Inflammatory macrophage treated with lipopolysaccharide for 1 hour (primary cell): ENCODE measurements at places on chromosomes 13 and 19.

DNA sequence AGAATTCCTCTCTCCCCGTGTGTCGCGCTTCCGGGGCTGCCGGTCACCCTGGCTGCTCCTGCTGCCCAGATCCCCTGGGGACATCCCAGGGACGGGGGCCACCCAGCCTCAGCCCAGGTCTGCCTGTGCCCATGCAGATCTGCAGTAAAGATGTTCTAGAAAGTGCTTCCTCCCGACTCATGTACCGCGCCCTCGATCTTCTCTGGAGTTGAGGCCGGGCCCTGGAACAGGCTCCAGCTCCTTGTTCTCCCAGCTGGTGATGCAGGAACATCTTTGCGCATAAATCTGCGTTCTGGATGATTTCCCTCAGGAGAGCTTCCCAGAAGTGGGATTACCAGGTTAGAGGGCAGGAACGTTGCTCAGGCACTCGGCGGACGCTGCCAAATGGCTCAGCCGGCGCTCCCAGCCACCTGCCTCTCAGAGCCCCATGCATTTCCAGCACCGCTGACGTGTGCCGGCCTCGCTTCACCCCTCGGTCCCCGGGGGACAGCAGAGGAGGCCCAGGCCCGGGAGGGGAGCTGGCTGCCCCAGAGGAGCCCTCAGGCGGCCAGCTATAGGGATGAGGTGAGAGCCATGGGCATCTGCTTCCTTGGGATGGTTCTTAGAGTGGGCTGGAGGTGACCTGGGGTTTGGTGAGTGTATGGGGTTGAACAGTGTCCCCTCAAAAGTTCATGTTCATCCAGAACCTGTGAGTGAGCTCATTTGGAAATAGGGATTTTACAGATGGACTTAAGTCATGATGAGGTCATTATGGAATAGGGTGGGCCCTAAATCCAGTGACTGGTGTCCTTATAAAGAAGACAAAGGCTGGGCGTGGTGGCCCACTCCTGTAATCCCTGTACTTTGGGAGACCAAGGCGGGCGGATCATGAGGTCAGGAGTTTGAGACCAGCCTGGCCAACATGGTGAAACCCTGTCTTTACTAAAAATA is 42.6 kb downstream of the CRTC1 start:
- no peak for DNase-seq

DNA sequence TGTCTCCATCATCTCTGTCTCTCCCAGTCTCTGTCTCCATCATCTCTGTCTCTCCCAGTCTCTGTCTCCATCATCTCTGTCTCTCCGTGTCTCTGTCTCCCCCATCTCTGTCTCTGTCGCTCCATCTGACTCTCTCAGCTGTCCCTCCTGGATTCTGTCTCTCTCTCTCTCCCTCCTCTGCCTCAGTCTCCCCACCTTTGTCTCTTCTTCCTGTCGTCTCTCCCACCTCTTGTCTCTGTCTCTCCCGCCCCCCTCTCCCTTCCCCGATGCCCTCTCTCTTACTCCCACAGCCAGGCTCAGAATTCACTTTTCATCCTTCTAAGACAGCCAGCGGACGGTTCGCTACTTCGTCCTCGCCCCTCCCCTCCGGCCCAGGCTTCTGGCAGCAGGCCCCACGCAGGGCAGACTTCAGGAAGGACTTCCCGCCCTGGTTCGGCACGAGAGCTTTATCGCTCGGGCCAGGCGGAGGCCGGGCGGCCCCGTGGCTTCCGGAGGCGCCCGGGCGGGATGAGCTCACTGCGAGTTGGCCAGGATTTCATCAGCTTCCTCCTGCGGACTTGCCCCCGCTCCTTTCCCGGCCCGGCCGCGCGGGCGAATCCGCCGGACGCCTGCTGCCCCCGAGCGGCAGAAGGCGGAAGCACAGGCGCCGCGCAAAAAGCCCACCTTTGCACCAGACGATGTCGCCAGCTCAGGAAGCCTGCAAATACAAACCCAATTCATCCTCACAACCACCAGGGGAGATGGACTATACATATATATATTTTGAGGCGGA is 12.4 kb upstream of the CCDC9 start:
- DNase-seq = peak; percentile 95

DNA sequence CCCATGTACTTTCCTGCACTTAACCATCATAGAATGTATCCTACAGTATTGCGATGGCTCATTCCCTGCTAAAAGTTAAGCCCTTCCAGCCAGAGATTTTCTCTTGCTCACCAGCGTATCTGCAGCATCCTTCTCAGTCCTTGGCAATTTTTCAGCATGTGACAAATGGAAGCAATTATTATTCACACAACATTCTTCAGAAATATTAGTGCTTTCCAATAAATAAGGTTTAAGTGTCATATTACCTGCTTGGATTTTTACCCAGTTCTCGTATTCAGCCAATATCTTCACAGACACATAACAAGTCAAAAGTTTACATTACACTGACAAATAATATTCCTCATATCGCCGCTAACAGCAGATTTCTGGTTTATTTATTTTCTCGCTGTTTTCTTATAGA is 82.3 kb downstream of the POU4F1 start:
- no peak for DNase-seq

DNA sequence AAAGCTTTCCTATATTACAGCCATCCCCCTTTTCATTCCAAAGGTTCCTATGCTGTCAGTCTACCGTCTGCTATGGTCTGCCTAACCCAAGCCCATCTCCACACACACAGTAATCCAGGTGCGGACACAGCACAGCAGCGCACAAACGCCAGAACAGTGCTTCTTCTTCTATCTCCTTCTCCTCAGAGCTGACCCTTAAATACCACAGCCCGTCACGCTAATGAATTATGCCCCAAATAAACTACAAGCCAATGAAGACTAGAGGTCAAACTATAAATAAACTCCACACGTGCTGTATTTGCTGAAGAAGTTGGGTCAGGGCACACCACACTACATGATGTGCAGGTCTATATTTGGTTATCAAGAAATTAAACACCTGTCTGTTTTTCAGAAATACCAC is 71.8 kb downstream of the TBC1D4 start:
- DNase-seq = no peak

DNA sequence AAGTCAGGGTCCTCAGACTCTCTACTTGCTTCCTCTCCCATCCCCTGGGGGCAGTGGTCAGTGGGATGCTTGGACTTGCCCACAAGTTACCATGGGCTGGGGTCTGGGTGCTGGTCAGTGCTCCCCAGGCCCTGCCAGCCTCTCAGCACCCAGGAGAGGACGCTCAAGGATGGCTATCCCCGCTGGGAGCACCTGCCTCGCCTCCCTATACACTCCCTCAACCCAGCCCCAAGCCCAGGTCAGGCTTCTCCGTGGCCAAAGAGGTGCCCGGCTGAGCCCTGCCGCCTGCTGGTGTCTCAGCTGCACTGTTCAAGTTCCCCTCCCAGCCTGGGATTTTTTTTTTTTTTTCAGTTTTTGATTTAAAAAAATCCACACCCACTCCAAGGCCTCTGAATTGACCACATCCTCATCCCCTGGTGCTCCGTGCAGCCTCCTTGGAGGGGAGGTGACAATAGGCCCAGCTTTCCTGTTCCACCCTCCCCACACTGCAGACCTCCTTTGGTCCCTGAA is 10.8 kb downstream of the F2RL3 start:
- DNase-seq = peak; percentile 86

- DNase-seq = no peak
Observed at GRCh38 chr19:51513968-51514367, 12.4 kb upstream of the SIGLEC12 start.

DNA sequence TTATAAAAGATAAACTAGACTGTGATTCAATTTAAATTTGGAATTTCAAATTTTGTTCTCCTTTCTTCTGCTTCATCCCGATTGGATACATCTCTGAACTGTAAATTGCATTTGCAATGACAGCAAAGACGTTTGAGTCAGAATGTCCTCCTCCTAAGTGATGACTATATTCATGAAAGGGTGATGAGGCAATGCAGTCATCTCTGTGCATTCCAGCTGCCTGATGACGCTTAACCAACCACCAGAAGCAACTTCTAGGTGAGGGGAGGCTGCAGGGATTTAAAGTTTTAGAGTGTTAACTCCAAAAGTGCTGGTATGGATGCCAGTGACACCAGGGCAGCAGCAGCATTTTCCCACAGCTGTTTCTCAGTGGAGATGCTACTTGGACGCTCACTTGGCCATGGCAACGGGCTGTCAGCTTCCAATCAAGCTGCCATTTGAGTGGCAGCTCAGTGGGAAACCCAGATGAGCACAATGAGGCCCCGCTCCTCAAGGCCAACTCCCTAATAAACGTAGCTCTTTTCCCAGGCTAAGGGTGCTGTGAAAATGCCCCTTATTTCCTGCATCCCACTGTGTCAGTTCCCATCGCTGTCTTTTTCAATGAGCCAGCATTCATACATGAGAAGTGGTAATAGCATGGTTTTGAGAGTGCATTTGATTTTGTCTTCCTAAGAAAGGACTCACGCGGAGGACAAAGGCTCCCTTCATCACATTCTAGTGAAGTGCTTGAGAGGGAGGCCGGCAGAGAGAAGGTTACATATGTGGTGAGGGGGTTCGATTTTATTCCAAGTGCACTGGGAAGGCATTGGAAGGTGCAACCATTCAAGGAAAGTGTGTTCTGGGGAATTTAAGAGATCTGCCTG is 45.2 kb upstream of the AMER2 start:
- peak; percentile 14 for DNase-seq

- no peak for DNase-seq
Observed at GRCh38 chr13:109100705-109101304, 471.4 kb downstream of the MYO16 start.

DNA sequence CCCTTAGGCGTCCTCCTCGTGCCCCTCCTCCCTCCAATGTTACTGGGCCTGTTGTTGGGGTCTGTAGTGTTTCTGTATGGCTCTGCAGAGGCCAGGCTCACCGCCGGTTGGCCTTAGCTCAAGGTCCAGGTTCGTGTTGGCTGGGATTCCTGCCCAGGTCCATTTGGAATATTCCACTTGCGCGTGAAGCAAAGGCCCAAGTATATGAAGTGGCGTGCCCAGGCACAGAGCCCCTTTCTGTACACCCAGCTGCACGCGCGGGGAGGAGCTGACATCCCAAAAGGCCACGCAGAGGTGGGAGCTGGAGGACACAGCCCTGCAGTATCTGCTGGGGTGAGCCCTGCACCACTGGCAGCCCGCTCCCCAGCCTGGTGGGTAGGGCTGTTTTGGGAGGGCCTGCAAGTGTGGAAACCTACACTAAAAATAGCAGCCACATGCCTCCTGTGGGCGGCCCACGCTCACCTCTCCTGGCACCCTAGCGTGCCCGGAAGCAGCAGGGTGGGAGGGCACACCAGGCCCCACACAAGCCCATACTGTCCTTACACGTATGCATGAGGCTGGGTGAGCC is 30.2 kb downstream of the CRTC1 start:
- DNase-seq = no peak

DNA sequence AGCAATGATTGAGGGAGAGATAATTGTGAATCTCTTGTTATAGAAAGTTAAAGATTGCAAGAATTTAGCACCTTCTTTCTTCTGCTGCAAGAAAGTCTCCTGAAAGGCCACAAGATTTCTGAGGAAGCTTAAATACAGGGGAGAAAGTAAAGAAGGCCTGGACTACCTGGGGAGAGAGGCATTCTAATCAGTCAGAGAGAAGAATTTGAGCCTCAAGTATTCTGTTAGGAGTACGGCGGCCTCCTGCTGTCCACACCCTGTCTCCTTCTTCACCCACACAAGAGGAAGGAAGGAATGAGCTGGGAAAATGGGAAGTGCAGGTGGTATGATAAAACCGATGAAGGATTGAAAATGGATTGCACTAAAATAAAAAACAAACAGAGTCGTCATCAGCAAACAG is 474.7 kb downstream of the DIAPH3 start:
- DNase-seq = no peak

GRCh38 chr19:54654447-54655321 is 8.1 kb upstream of the LILRB4 start:
- DNase-seq = peak; percentile 97

DNA sequence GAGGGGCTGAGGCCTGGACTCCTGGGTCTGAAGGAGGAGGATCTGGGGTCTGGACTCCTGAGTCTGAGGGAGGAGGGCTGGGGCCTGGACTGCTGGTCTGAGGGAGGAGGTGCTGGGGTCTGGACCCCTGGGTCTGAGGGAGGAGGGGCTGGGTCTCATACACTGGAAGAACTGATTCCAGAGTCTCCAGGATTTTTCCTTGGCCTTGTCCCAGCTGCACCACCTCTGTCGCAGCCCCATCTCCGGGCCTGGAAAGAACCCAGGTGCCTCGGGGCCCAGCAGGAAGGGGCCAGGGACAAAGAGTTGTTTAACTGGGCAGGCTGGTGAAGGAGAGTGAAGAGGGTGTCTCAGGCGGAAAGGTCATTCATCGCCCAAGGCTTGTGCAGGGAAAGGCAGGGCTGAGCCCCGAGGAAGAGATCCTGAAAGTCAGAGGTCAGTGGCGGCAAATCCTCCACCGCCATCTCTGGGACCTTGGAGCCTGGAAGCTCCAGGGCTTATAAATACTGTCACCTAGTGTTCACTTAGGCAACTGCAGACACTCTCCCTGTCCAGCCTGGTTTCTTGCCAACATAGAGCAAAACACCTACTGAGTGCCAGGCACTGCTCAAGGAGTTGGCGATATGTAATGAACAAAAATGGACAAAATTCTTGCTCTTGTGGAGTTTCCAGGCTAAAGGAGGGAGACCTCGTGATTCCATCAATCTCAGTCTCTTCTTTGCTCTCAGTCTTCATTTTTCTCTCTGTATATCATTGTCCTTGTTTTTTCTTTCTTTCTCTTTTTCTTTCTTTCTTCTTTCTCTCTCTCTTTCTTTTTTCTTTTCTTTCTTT is 4.4 kb upstream of the KCNN4 start:
- DNase-seq = peak; percentile 95

GRCh38 chr19:5718037-5718578 is 1.8 kb downstream of the LONP1 start:
- peak; percentile 51 for DNase-seq

DNA sequence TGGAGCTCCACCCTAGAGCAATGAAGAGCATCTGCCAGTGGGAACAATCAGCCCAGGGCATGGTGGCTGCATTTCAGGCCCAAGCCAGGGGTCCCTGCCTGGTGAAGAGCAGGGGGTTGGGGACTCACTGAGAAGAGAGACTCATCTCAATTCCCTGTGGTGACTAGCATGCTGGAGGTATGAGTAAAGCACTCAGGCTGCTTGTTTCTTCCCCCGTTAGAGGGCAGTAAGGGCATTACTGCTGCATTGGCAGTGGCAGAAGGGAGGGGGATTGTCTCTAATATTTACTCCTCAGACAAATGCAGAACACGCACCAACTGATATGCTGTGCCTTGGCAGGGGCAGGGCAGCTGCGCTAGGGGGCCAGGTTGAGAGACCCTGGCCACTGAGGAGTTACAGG is 329.1 kb downstream of the SLITRK5 start:
- no peak for DNase-seq

DNA sequence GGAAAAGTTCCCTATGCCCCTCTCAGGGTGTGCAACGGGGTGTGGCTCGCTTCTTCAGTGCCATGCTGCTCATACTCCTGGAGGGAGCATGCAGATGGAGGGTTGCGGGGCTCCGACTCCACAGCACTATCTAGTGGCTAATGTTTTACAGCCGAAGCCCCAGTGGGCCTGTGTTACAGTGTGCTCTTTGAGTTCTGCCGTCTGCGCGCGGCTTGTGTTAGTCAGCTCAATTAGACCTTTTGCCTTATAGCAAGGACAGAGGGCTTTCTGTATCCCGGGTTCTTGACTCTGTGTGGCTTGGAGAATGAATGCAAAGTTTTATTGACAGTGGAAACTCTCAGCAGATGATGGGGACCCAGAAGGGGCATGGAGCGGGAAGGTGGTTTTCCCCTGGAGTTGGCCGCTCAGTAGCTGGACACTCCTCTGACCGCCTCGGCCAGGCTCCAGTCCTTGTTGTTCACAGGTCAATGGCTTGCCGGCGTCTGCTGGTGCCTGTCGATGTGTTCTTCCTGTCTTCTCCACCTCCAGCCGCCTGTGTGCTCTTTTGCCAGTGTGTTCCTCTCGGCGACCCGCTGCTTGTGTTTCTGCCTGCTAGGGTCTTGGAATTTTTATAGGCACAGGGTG is 383.4 kb downstream of the LMO7 start:
- no peak for DNase-seq

- peak; percentile 56 for DNase-seq
Observed at GRCh38 chr19:48510421-48511268, 990 bp downstream of the LMTK3 start.
